ENCODE measurements at places on chromosomes 6 and 20. TPM values are rescaled to one million over a fixed set of nuclear protein-coding genes. Genes with fewer than 3 reads are reported as not detected.

PBOV1 gene
- total RNA-seq, result not detected

SH3BGRL2 gene
- total RNA-seq, result 8.0 TPM

FAM217B gene
- total RNA-seq, result 7.5 TPM

C6orf58 gene
- not detected for total RNA-seq

PSORS1C2 gene
- not detected for total RNA-seq

GTSF1L gene
- not detected for total RNA-seq

EYA4 gene
- 10.3 TPM for total RNA-seq

DNAH8 gene
- not detected for total RNA-seq

NKAIN4 gene
- total RNA-seq, result 3.7 TPM

PCSK2 gene
- 0.48 TPM for total RNA-seq

ZNF831 gene
- total RNA-seq, result not detected

SYNDIG1 gene
- total RNA-seq, result 1.8 TPM

SULF2 gene
- 14.5 TPM for total RNA-seq

DNMT3B gene
- 2.3 TPM for total RNA-seq

All from epithelial cell of alveolus of lung (primary cell).